ENCODE measurements at places on chromosomes 13 and 19.
A peak's percentile ranks its signal among the peaks of the same experiment; 100 is the strongest.

GRCh38 chr13:43331672-43332071 is 308.3 kb downstream of the DNAJC15 start:
- no peak for DNase-seq

- DNase-seq: no peak
Measured at GRCh38 chr19:40253611-40254092, 27.2 kb upstream of the CCNP start.

DNA sequence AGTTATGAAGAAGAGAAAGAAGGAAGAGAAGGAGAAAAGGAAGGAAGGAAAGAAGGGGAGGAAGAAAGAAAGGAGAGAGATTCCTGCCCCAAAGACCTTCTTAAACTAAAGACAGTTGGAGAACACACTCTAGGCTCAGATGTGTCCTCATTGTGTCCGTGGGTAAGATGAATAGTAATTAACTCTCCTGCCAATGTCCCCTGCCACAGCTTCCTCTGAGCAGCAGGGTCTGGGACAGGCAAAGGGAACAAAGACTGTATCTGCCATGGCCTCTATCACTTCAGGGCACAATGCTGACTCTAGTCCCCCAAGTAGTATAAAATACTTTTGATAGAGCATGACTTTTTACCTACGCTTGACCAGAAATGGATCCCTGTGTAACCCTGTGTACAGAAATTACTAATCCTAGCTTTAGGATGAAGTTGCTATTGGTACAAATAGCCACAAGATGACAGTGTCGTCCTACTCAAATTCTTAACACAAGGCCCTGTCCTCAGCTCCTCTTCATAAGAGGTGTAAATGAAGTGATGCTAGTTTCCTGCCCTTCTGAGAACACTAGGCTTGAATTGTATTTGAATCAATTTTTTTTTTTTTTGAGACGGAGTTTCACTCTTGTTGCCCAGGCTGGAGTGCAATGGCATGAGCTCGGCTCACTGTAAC is 186.2 kb upstream of the GPR12 start:
- DNase-seq: peak; percentile 70

- peak; percentile 81 for DNase-seq
Measured at GRCh38 chr19:1252821-1253513, 4.6 kb downstream of the MIDN start.

DNA sequence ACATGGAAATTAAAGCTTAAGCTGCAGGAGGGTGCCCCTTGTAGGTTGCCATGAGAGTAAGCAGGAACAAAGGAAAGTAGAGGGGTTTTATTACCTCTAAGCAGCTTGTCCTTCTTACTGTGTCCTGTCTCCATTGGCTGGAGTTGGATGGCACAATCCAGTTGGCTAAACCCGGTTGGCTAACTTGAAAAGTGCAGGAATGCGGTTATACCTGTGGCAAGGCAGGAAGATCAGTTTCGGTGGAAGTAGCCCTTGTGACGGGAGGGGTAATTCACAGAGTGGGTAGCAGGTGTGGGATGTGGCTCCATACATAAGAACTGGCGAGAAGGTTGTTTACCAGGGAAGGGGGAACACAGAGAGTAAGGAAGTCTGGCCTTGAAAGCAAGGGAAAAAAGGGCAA is 3.2 kb downstream of the ZNF726 start:
- peak; percentile 56 for DNase-seq

GRCh38 chr19:7210359-7210758 is 83.9 kb downstream of the INSR start:
- DNase-seq: no peak

DNA sequence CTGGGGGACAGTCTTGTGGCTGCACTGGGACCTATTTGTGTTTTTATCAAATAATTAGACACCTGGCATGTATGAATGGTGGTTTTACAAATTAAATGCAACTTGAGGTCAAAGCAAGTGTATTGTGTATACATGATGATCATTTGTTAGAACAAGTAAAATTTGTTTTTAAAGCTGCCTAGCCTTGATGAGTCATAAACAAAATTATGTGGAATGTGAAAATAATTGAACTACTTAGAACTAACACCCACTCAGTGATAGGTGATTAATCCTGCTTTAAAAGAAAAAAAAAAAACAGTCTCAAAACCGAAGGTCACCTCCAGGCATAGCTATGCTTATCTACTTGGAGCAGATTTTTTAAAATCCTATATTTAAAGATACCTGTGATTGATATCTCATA is 770.3 kb upstream of the SLITRK5 start:
- no peak for DNase-seq

- no peak for DNase-seq
Measured at GRCh38 chr13:82070416-82070815, 1729.5 kb upstream of the SPRY2 start.

DNA sequence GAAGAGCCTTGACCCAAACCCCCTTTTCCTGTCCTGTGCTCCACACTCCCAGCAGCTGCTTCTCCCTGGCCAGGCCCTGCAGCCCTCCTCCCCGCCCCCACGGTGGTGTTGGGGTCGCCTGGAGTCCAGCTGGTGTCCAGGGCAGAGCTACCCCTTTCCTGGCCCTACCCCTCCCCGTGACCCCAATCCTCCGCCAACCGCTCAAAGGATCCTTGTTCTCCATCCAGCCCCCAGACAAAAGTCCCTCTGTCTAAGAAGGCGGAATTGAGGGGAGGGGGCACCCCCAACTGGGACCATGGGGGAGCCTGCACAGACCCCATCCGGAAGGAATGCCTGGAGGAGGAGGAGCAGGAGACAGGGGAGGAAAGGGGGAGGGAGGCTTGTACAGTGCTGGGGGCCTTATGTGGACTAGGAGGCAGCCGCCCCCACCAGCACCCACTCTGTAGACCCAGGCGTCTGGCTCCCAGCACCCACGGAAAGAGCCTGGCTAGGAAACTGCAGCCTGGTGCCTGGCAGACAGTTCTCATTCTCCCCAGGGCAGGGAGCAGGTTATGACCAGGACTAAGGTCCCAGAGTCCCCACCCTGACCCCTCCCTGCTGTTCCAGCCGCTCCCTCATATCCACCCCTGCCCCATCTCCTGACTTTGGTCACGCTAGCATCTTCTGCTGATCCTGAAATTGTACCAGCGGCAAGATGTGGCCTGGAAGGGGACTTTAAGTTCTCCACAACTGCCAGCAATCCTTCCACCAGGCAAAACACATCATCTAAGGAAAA is at the start of gene FXYD3:
Gene FXYD3, plus strand, starts transcription at position 647 of the 775 bp plus-strand sequence. CDS start 3,554 bp downstream, outside the sequence.
- no peak for DNase-seq

DNA sequence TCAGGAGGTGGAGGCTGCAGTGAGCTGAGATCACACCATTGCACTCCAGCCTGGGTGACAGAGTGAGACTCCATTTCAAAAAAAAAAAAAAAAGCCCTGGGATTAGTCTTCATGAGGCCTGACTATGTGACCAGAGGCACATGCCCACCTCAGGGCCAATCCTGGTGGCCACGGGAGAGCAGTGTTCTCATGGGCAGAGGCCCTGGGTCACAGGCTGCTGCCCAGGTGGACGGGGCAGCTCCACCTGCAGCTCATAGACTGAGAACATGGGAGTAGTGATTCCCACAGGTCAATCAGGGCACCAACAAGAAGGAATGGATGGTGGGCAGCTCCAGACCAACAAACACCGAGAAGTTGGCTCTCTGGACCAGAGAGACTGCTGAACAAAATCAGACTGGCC is 26.1 kb upstream of the PEPD start:
- DNase-seq: no peak

- DNase-seq: no peak
Measured at GRCh38 chr13:24931450-24932251, 164.3 kb upstream of the PABPC3 start.

- no peak for DNase-seq
Measured at GRCh38 chr19:11444059-11444458, 8.6 kb downstream of the PRKCSH start.

- no peak for DNase-seq
Measured at GRCh38 chr19:11480715-11481533, at the start of gene ELAVL3. TSS of gene ELAVL3 (minus strand) at chr19:11481046. CDS start at chr19:11480608, 438 bp downstream.

DNA sequence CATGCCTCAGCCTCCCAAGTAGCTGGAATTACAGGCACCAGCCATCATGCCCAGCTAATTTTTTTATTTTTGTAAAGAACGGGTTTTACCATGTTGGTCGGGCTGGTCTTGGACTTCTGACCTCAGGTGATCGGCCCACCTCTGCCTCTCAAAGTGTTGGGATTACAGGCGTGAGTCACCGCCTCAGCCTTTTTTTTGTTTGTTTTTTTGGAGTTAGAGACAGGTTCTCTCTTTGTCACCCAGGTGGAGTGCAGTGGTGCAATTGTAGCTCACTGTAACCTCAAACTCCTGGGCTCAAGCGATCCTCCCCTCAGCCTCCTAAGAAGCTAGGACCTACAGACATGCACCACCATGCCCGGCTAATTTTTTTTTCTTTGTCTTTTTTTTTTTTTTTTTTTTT is 15.6 kb upstream of the NOTCH3 start:
- peak; percentile 62 for DNase-seq

DNA sequence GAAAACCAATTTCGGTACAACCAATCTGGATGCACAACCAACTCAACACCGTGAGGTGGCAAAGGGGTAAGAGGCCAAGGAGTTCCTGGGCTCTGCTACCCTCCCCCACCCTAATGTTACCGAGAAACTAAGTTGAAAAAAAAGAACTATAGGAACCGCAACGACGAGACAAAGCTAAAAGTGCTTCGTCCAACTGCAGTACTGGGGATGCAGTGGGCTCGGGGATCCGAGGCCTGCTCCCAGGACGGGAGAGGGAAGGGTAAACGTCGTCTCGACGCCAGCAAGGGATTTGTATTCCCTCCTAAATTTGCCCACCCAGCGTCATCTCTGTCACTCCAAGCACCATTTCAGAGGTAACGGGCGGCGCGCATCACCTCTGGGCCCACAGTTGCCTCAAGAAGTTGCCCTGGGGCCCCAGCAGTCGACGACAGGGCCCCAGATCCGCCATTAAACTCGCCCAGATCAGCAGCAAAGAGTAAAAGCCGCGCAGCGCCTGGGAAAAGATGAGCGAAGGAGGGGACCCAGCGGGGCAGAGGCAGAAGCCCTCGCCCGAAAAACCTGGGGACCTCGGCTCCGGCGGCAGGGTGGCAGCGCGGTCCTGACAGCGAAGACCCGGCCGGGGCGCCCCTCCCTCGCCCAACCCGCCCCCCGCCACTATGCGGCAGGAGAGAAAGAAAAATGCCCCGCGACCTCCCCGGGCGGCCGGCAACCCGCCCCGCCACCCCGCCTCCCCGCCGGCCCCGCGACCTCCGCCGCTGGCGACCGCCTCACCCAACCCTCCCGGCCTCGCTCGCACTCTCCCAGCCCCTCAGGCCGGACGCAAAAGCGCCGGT is 752 bp downstream of the ZMYM5 start:
- DNase-seq: peak; percentile 47

GRCh38 chr13:39306639-39307589 is 268.7 kb downstream of the NHLRC3 start:
- DNase-seq: no peak

DNA sequence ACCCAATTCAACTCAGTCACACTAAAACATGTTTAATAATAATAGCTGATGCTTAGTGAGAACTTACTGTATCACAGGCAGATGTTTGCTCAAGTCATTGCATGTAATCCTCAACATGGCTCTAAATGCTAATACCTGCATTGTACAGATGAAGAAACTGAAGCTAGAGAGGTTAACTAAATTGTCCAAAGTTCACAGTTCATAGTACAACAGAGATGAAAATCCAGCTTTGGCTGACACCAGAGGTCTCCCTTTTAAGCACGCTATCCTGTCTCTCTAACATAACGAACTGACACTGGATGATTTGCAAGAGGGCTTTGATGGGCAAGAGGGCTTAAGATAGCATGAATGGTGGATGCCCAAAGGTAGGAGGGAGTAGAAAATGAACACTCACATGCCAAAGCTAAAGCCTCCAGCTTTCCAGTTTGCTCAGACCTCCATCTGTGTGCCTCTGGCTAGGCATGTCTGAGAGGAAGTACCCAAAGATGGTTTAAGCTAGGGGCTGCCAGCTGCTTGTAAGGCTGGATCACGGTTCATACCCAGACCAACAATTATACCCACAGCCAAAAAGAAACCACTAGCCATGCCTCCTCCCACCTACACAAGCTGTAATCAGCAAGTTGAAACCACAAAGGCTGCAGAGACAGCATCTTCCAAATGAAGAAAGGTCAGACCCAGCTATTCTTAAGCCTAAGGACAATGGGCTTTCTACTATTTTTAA is 196.9 kb upstream of the UBL3 start:
- DNase-seq: no peak

DNA sequence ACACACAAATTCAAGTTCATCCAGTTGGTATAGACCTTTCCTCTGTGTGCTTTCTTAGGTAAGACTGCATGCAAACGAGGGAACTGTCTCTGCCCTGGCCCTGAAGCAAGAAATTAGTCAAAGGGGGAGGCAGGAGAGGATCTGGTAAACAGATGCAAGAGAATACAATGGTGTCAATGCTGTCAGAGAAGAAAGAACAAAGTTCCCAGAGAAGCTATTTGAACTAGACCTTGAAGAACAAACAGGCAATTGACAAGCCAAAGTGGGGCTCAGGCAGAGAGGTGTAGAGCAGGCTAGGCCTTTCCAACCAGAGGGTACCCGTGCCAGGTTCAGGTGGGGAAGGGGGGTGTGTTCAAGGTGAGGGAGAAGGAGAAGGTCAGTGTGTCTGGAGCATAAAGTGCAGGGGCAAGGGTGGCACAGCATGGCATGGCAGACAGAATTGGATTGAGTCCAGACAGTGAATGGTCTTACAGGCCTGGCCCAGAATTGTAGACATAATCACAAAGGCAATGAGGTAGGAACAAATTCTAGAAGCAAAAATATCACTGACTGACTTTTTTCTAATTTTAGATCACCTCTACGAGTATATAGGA is 95.0 kb upstream of the STARD13 start:
- DNase-seq: no peak

DNA sequence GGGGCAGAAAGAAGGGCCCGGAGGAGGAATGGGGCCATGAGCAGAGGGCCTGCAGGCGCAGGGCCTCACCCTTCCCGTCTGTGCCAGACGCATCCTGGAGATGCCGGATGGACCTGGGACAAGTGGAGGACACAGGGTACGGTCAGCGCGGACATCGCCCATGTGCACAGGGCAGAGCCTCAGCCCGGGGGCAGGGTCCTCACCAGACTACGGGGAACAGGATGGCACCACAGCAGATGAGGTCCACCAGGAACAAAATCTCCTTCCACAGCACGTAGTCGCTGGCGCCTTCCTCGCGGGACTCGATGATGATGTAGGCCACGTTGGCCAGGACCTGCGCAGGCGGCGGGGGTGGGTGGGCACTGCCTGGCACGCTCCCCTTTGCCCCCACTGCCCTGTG is 5.6 kb downstream of the GPR108 start:
- DNase-seq: no peak

- no peak for DNase-seq
Measured at GRCh38 chr19:15971224-15971780, 22.5 kb downstream of the OR10H4 start.

DNA sequence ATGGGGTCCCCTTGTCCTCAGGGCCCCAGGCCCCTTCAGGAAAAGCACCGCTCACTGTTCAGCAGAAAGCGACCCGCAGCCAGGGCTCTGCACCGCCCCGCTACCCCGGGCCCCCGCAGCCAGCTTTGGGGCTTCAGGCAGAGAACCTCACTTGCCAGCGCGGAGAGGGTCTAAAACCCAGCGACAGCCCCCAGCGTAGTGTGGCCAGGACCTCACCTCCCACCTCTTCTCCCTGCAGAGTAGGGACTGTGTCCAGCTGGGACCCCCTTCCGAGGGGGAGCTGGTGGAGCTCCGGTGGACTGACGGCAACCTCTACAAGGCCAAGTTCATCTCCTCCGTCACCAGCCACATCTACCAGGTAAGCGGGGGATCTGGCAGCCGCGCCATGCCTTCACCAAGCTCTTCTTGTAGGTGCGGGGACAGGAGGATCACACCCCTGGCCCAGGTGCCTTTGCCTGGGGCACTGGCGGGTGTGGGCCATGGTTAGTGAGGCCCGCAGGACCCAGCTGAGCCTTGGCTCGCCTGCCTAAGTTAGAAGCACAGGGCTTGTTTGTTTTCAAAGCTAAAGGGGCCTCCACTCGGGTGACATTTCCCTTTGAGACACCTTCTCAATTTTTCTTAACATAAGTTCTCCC is 175.7 kb downstream of the KDM4B start:
- peak; percentile 25 for DNase-seq
